ENCODE measurements at places on chromosomes 3 and 15. TPM values are rescaled to one million over a fixed set of nuclear protein-coding genes. Genes with fewer than 3 reads are reported as not detected.

GRCh38 chr15:31840849-31841476 lies 189.4 kb upstream of the CHRNA7 start:
- no peak for DNase-seq

DNA sequence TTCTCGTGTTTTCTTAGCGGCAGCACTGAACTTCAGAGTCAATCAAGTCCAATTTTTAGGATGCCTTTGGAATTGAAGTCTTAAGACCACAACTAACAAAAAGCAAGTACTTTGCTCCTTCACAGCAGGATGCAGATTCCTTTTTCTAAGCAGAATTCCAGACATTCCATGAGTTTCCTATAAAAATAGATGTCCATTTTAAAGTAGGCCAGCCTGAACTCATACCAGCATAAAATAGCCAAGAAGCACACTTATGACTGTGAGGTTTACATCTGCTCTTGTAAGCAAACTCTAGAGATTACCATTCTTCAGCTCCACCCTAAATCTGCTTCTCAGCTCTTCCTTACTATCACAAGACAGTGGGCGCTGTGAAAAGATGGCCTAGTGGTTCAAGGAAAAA lies 85.8 kb downstream of the THBS1 start:
- no peak for DNase-seq

- DNase-seq = no peak
Measured at GRCh38 chr3:72041076-72041475, 256.1 kb upstream of the PROK2 start.

DNA sequence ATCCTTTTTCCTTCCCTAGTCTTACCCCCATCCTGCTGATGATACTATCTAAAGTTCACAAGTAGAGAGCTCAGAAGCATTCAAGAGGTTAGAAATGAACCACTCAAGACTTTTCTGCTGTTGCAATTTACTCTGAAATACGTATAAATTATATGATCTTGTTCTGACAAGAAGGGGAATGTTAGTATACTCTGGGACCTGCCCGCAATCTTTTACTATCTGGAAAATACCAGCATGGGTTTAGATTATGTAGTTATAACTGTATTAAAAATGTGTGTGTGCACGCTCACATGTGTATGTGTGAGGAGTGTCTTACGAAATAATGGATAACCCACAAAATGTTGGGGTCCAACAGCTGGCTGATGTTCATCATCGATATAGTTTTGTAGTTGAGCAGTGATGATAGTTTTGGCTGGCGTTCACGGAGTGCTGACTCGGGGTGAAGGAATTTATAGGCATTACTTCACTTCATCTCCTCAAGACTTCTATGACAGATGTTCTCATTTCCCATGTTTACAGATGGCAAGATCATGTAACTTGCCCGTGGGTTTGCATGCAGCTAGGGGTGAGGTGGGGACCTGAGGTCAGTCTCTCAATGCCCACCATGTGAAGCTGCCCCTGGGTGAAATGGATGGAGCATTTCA lies 297.5 kb upstream of the LYSMD4 start:
- no peak for DNase-seq

DNA sequence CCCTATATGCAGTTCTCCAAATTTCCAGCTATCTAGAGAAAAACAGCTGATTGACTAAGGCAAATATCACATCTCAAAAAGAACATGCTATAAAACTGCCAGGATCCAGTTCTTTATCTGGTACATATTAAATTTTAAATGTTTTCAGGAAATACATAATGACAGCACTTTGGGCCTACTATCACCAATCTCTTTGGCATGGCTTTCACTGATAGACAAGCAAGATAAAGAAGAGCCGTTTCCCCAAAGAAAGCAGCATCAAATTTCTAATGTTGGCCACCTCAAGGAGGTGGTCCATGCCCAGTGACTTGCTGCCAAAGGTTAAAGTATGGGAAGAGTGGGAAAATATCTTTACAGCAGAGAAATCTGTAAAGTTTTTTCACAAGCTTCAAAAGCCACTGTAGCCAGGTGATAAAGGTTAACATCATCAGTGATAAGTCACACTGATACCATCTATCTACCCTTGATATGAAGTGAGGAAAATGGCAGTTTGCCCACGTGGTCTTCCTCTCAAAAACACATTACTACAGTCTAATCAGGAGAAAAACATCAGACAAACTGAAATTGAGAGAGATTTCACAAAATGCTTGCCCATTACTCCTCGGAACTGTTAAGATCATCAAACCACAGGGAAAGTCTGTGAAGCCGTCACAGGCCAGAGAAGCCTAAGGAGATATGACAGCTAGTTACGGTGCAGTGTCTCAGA lies 46.4 kb upstream of the C15orf61 start:
- DNase-seq = no peak

Gene ITPR1
- 41.1 TPM for total RNA-seq

- no peak for DNase-seq
Measured at GRCh38 chr3:27560484-27561056, 76.4 kb upstream of the SLC4A7 start.

DNA sequence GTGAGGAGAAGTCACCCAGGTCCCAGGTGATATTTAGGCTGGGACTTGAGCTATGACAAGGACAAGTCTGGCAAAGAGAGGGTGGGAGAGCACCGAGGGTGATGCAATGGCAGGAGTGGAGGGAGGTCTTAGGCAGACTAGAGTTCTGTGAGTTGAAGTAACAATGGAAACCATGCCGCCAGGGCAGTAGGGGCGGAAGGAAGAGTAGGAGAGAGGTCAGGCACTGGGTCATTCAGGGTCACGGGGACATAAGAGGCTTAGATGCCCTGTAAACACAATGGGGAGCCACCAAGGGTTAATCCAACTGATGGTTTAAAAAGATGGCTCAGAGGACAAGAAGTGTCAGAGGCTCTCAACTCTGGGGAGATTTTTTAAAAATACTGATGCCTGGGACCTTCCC lies 199.7 kb upstream of the LRTM1 start:
- no peak for DNase-seq

- no peak for DNase-seq
Measured at GRCh38 chr15:95492388-95493070, 838.0 kb upstream of the NR2F2 start.

- DNase-seq = peak; percentile 91
Measured at GRCh38 chr3:10242182-10243065, 5.8 kb upstream of the TATDN2 start.

GRCh38 chr15:39192979-39193560 lies 387.8 kb upstream of the THBS1 start:
- no peak for DNase-seq

DNA sequence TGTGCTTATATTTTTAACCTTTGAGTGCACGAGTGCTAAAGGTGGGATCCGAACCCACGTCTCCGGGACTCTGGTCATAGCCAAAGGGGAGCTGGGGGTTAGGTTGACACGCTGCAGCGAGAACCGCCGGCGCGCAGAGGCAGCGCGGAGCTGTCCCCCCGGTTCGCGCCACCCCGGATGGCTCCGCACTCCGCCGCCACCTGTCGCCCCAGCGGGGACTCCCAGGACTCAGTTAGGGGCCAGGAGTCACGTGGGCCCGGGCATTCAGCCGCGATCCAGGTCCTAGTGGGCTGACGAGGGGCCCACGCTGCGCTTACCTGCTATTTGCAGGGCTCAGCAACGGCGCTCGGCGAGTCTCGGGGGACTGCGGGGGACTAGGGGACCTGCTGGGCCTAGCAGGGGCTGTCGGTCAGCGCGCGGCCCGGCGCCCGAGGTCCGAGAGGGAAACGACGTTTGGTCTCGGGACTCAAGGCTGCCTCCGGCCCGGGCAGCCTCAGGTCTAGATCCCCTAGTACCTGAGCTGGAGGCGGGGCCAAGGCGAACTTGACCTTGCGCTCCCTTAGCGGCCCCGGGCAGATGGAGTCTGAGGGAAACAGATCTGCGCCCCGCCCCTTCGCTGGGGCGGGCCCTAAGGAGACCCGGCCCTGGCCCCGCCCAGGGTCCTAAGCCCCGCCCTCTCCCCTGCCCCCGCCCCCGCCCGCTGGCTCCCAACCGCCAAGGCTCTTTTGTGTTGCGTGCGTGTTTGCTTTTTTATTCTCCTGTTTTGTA lies at the start of gene NMNAT3:
Gene NMNAT3 (minus strand): TSS at position 585 of the 768 bp plus-strand sequence. CDS start 50,248 bp downstream, outside the sequence.
- peak; percentile 87 for DNase-seq

GRCh38 chr15:99704444-99704838 lies 28.8 kb downstream of the LYSMD4 start:
- peak; percentile 48 for DNase-seq

DNA sequence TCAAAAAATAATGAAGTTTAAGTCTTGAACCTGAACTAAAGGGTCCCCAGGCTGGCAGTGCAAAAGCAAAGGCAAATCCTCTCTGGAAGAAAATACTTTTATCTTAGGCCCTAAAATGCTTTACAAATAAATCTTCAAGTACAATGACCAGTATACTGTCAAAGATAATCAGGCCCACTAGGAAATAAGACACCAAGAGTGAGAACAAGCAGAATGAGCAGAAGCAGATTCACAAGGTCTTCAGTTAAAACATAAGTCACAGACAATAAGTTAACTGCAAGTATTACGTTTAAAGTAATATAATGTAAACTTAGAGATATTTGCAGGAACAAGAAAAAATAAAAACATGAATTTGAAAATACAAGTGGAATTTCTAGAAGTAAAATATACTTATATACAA lies 42.2 kb upstream of the IGSF10 start:
- no peak for DNase-seq

GRCh38 chr15:27627623-27628022 lies 471.5 kb downstream of the OCA2 start:
- no peak for DNase-seq

Gene PXK
- 46.1 TPM for total RNA-seq

DNA sequence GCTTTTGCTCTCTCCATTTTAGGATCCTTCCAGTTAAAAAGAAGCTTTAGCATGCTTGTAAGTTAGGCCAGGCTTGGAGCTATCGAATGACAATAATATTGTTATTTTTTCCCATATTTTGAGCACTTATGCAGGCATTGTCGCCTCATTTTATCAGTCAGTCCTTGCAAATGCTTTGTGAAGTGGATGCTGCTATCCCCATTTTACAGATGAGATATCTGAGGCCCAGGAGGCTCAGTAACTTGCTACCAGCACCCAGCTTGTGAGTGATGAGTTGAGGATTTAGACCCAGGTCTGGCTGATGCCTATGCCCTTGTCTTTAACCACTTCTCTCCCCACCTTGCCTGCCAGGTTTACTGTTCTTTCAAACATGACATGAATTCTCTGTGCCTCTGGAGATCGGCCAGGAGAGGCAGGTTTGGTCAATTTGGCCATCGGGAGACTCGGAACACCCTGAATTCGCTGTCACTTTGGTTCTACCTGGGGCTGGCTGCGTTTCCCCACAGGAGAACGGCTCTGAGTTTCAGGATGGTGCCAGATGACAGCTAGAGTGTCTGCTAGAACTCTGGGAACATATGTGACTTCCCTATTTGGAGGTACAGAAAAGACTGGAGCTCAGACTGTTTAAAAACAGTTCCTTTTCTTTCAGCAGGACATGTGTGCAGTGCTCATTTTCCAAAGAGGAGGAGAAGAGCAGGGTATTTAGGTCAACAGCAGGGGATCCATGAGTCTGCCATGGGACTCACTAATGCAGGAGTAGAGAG lies 25.5 kb upstream of the ZNF710 start:
- no peak for DNase-seq

- DNase-seq = no peak
Measured at GRCh38 chr15:52759969-52760368, 30.2 kb downstream of the ONECUT1 start.

Data from activated naive CD4-positive, alpha-beta T cell treated with anti-CD3 and anti-CD28 coated beads for 36 hours (primary cell).